ENCODE measurements at places on chromosomes 1 and 21.

- no peak for DNase-seq
These were observed 27.4 kb downstream of the DUSP10 start for GRCh38 chr1:221714227-221715152.

- no peak for DNase-seq
These were observed 29.3 kb downstream of the ZNF648 start for GRCh38 chr1:182032251-182032650.

DNA sequence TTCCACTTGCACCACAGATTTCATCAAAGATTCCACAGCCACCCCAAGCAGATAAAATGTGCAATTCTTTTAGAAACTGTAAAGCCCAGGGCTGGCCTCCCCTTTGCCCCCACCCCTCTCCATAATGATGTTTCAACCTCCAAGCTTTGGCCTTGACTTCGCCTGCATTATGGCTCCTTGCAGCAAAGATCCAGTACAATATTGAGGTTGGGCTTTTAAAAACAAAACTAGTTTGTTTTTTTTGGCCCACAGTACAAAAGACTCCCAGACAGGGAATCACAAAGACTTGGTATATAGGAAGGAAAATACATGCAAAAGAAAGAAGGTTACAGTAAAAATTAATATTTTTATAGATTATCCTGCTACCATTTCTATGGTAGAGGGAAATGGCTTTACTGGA, 356.5 kb upstream of the PTBP2 start:
- DNase-seq: no peak

GRCh38 chr1:235052067-235053008, 76.3 kb downstream of the TOMM20 start:
- no peak for DNase-seq

DNA sequence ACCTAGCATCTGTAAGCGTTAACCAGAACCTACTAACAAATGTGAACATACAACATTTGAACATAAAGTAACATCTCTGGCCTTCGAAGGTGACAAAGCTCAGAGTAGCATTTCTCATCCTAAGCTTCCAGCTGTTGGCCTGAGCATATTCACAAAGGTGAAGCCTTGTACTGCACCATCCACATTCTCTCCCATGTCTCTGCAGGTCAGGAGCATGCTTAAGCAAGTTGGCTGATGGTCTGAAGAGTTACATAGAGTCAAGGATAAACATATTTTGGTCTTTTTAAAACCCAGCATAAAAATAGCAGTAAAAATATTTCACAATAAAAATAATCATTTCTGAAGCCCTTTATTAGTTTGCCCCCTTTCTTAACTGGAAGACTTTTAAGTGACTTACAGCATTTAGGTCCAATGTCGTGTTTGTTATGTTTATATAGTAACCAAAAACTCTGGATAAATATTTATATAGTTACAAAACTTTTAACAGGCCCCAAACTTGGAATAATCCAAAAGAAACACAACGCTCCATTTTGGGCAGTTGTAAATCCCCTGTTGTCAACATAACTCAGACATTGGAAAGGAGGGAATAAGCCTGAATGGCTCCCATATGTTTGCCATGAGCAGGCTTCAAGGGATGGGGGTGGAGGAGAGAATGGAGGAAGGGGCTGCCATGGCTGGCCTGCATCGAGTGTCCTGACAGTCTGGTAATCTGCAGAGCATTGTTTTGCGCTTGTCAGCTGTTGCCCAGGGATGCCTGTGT, 42.8 kb upstream of the ENAH start:
- no peak for DNase-seq

GRCh38 chr1:181936768-181937581, 124.5 kb downstream of the ZNF648 start:
- DNase-seq: peak; percentile 29

DNA sequence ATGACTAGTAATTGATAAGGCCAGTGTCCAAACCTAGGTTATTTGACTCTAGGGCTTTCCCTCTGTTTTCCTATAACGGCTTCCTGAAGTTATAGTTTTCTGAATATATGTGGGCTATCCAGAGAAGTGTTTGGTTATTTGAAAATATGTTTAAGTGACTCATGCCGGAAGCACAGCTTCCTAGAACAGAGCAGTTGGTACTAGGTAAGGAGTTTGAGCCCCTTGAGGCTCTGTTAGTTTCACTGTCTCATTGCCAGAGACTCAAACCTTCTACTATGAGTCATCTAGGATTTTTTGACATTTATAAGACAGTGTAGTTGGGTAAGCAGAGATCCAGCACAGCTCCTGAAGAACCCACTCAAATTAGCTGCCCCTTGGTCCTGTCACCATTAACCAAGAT, 27.1 kb upstream of the LEPR start:
- DNase-seq: peak; percentile 4

DNA sequence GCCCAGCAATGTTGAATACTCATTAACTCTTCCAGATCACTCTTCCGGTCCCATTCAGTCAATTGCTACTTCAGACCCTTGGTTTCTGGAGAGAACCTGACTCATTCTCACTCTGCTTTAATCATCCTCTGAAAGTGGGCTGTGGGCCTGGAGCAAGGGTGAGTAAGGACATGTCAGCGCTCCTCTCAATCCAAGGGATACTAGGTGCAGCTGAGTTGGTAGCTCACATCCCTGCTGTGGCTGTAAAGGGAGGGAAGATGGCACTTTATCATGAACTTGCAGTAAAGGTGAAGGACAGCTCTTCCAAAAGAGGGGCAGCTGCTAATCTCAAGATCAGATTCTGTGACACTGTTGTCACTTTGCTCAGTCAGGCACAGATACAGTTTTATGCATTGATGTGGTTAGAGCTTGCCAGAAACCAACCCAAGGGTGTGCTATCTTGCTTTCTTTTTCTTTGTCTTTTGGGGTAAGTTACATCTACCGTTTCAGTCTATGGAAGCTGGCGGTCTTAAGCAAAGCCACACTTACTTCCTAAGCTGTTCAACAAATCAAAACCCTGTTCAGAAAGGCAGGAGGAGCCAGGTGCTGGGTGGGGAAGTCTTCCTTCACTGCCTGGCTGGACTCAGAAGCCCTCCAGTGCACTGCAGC, 26.5 kb upstream of the NTPCR start:
- peak; percentile 58 for DNase-seq

DNA sequence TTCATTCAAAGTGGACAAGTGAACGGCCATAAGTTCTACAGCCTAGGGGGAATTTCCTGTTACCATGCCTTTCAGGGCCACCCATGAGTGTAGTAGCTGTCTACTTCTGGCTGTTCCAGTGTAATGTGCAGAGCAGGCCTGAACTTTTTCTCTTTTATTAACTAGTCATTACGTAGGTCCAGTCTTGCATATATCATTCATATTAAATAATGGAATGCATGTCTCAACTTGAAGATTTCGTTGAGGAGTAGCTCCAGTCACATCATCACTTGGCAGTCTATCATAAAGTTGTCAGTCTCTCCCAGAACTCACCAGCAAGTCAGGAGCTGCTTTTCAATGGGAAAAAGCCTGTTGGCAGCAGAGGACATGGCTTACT, 12.0 kb upstream of the GIPC2 start:
- no peak for DNase-seq

GRCh38 chr1:90198616-90199332, 203.9 kb downstream of the ZNF326 start:
- no peak for DNase-seq

GRCh38 chr1:6004412-6005123, 12.3 kb upstream of the NPHP4 start:
- DNase-seq: no peak

DNA sequence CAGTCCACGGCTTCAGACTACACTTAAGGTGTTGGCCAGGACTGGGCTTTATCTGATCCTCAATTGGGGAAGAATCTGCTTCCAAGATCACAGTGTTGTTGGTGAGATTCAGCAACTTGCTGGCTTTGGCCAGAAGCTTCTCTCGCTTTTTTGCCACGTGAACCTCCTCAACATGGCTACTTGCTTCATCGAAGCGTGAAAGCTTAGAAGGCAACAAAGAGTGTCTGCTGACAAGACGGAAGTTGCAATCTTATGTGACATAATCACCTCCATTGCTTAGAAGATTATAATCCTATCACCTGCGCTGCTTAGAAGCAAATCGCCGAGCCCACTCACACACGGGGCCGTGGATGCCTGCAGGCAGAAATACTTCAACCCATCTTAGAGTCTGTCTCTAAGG, 10.4 kb upstream of the ITPKB start:
- DNase-seq: no peak

DNA sequence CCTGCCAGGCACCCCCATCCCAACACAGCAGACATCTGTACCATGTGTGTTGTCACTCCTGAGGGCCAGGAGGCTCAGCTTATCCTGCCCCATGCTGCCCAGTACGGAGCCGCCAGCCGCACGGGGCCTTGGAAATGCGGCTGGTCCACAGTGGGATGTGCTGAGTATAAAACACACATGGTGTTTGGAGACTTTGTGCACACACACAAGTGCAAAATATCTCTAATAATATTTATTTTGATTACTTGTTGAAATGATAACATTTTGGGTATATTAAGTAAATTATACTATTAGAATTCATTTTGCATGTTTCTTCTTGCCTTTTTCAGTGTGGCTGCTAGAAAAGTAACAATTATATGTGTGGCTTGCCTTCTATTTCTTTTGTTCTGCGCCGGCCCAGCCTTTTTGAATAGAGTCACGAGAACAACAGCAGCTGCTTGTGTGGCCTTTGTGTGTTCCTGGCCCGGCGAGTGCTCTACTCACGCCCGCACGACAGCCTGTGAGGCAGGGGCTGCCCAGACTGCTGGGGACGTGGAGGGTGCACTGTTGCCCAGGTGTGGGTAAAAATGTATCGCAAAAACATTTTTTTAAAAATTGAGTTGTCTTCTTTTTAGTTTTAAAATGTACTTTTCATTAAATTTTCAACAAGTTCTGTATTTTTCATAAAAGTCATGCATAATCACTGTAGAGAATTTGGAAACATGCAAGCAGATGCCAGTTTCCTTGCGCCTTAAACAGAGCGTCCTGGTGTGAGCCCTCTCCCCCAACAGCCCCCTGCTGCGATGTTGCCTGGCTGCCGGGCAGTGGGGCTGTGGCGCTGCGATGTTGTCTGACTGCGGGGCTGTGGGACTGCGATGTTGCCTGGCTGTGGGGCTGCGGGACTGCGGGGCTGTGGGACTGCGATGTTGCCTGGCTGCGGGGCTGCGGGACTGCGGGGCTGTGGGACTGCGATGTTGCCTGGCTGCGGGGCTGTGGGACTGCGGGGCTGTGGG, 35.5 kb downstream of the COQ8A start:
- no peak for DNase-seq

DNA sequence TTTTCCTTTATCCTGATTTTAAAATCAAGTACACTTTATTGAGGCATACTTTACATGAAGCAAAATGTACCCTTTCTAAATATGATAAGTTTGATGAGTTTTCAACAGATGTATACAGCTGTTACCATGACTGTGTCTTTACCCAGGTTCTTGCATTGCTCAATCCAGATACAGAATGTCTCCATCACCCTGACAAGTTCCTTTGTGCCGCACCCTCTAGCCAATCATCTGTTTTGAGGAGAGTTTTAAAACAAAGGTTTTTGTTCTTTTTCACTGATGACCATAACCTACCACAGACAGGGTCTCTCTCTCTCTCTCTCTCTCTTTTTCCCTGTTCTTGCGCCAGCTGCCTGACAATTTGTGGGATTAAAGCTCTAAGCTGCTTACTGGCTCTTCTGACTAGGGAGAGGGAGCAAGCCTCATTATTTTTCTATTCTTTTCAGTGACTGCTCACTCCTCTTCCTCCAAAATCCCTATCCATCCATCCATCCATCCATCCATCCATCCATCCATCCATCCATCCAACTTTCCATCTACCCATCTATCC, 1.2 kb upstream of the KCNE1 start:
- DNase-seq: no peak

GRCh38 chr1:206796116-206796515, 23.8 kb upstream of the IL10 start:
- DNase-seq: no peak

DNA sequence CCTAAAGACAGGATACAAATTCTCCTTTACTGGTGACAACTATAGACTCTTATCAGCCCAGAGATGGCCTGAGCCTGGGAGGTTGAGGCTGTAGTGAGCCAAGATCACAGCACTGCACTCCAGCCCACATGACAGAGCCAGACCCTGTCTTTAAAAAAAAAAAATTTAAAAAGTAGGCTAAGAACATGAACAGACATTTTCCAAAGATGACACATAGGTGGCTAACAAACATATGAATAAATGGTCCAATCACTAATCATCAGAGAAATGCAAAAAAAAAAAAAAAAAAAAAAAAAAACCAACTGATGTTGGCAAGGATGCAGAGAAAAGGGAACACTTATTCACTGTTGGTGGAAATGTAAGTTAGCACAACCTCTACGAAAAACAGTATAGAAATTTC, 65.0 kb downstream of the TOR3A start:
- no peak for DNase-seq

- no peak for DNase-seq
These were observed 541.6 kb upstream of the CAMK1G start for GRCh38 chr1:209041927-209042326.

DNA sequence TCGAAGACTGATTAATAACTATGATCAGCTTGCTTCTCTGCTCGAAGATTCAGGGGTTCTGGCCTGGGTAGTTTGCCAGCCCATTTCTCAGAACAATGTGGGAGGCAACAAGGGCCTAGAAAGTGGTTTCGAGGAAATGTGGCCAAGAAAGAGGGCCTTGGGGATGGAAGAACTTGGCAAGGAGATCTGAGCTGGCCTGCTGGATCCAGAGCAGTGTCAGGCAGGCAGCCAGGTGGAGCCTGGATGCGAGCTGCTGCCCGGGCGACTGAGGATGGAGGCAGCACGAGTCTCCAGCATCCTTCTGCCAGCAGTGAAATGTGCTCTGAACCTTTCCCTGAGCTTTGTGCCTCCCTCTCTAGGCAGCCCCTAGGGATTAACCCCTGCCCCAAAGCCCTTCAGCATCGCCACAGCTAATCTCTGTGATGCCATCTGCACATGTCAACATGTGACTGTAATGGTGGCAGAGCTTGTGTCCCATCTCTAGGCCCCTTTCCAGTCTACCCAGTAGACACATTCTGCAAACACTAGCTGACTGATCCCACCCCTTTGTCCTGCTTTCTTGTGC, 61.0 kb upstream of the NEK2 start:
- DNase-seq: no peak

DNA sequence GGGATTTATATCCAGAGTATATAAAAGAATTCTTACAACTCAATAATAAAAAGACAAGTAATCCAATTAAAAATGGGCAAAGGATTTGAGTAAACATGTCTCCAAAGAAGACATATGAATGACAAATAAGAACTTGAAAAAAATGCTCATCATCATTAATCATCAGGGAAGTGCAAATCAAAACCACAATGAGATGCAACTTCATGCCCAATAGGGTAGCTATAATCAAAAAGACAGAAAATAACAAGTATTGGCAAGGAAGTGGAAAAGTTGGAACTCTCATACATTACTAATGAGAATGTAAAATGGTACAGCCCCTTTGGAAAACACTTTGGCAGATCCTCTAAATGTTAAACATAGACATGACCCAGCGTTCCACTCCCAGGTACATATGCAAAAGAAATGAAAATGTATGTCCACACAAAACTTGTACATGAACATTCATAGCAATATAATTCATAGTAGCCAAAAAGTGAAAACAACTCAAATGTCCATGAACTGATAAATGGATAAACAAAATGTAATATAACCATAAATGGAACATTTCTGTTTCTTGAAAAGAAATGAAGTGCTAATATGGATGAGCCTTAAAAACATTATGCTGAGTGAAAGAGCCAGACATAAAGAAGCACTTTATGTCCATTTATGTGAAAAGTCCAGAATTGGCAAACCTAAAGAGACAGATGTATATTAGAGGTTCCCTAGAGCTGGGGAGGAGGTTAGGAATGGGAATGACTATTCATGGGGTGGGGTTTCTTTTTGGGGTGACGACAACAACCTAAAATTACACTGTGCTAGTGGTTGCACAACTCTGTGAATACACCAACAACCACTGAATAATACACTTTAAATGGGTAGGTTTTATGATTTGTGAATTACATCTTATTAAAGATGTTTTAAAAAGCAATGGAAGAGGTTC, 259.7 kb downstream of the RHOU start:
- DNase-seq: no peak
